Endothelial cell (in vitro differentiated cells): ENCODE measurements at places on chromosomes 5 and 9.
A peak's percentile ranks its signal among the peaks of the same experiment; 100 is the strongest.

DNA sequence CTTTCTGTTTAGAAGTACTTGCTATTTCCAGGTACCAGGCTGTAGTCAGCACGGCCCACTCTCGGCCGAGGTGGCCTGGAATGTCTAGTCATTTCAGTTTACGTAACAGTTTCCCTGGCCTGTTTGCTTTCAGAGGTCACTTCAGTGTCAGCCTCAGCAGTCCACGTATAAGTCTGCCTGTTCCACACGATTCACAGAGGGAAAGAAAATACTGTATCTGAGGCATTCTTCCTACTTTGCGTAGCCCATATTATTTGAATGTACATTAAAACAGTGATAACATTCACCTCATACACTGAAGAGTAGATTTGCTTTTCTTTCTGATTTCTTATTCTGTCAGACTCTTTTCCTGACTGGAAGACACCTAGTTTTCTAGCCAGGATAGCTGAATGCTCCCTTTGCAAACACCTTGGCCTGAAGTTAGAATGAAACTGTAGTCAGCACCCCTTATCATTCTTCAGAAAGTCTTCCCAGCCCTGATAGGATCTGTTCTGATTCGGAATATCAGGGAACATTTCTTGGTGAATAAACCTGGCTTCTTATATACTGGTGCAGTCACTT, 140.9 kb downstream of the AOPEP start:
- no peak for DNase-seq

- DNase-seq: no peak
Measured at GRCh38 chr5:79269733-79270166, 33.8 kb downstream of the JMY start.

- DNase-seq: no peak
Measured at GRCh38 chr9:83509402-83509801, 28.8 kb downstream of the FRMD3 start.

GRCh38 chr5:153520952-153521351, 30.5 kb downstream of the GRIA1 start:
- no peak for DNase-seq

GRCh38 chr5:150513375-150514309, 5.7 kb downstream of the NDST1 start:
- peak; percentile 38 for DNase-seq

DNA sequence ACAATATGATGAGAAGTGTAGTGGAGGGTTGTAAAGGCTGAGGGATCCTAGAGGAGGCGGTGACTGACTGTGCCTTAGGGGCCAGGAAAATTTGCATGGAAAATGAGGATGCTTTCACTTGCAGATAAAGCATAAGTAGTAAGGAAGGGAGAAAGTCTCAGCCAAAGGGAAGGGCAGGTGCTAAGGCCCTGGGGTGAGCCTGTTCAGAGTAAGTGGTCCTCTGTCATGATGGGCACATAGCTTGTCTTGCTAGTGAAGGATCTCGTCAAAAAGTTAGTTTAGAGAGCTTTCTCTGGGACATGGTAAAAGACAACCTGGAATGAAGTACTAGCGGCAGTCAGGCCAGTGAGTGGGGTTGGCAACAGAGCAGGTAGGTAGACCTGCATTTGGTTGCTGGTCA, 75.4 kb upstream of the CPLX2 start:
- no peak for DNase-seq

DNA sequence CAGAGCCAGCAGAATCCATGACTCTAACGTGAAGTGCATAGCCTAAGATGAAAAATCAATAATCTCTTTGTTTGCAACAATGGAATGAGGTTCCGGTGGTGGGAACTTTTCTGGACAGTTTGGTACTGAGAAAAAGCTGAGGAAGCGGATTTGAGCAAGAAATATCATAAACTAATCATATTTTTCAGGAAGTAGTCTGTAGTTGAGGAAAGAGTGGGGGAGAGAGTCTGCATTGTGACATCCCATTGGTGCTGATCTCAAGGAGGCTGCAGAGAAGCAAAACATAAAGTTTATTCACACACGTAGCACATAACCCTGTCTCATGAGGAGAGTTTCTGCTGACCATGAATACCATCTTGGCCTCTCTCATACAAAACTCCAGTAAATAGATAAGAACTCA, 15.8 kb upstream of the FCHO2 start:
- no peak for DNase-seq

GRCh38 chr9:20464242-20464641, 158.1 kb downstream of the MLLT3 start:
- DNase-seq: no peak

- DNase-seq: peak; percentile 73
Measured at GRCh38 chr9:128124873-128125579, 2.5 kb downstream of the PTGES2 start.

- DNase-seq: no peak
Measured at GRCh38 chr9:115024925-115025535, 92.9 kb downstream of the TNC start.

DNA sequence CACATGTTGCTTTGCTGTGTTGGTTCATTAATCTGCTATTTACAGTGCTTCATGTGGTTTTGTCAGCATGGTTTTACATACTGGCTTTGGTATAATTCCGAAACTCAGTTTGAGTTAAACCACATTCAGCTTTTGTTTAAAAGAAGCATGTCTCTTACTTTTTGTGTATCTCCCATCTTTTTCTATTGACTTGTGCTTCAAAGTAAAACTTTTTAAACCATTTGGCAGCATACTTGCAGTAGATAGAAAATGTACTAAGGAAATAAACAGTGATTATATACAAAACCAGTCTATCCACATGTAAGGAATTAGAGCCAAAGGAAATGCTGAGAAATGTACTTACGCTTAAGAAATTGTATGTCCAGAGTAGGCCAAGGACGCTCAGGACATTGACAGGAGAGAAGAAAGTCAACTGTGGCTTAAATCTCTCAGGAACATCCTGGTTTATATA, 286.9 kb downstream of the ARHGEF28 start:
- DNase-seq: no peak

DNA sequence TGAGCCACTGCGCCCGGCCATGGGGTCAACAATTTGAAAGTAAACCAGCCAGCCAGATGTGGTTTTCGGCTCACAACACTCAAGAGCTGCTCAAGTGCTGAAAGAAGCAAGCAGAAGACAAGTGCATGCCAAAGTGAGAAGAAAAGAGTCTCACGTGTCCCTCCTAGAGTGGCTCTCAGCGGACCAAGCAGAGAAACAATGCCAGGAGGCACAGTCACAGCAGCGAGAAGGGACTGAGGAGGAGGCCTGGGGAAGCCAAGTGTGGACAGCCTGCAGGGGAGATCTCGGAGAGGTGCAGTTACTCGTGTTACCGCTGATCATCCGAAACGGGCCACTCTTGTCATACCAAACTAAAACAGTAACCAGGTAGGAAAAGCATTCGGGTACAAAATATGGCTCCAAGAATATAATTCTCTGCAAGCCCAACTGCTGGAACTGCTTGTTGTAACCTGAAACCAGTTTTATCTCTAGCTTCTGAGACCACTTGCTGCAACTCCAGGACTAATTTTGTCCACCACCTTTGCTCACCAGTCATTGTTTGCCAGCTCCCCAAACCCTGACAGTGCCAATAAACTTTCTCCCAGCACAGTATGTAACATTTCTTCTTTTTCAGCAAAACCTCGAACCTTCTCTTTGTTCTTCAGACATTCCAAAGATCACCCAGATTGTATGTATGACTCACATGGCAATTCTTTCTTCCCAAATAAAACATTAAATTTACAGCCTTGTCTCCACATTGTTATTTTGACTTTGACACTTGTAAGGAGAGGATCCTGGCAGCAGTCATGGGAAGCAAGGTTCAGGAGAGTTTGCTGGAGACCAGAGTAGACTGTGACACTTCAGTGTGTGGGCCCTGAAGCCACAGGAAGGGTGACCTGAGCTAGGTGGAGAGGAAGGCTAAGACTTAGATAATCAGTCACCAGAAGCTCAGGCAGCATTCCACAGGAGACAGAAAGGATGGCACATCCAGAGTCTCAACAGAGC, 6.3 kb downstream of the SLC35D2 start:
- no peak for DNase-seq

GRCh38 chr5:91383956-91384300, 811 bp upstream of the ARRDC3 start:
- DNase-seq: peak; percentile 22

DNA sequence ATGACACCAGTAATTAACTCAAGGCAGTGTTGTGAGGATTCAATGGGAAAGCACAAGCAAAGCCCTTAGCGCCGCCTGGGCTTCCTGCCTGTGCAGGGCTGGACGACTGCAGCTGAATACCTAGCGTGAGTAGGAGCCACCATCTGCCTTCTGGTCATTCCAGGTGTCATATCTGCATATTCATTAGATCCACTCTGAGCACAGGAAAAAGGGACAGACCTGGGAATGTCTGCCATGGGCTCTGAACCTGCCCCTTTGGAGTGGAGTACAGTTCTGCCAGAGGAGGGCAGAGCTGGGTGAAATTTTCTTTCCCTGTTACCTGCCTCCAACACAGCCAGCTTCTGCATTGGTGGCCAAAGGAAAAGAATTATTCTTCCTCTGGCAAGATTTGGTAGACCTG, 298.8 kb downstream of the NSG2 start:
- no peak for DNase-seq

- DNase-seq: no peak
Measured at GRCh38 chr5:37323607-37324006, 47.3 kb downstream of the NUP155 start.

DNA sequence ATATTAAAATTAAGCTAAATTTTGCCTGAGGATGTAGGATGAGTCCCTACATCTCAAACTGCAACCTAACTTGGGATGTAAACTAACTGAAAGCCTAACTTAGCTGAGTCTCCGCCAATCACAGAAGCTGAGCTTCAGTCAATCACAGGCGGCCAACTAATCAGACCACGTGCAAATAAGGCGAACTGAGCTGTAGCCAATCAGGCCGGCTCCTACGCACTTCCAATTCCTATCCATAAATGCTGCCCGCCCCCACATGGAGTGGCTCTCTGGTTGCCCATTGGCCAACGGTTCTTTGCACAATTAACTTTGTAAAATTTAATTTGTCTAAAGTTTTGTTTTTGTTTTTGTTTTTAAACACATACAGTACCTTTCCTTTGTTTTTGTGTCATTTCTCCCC, 13.9 kb upstream of the GPX8 start:
- no peak for DNase-seq

DNA sequence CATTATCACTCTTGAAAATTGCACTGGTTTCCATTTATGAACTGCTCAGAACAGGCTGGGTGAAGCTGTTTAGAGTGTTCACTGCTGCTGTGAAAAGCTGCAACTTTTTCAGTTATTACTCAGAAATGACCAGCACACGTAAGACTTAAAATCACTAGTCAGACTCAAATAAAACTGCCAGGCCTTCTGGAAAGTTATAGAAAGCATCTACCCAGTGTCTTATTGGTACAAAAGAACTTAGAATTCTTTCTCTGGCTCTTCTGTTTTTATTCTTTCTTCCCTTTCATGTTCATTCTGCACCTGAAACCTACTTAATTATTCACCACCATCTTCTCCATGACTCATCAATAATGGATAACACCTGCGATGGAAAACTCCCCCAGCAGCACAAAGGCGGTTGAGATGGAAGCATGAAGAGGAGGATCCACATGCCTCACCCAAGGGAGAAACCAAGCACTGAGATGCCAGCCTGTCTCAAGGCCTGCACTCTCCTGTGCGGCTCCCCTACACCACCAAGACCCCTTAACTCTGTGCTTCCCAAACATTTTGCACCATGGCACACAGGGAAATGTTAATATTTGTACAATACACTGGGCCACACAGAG, 171.9 kb downstream of the ENTREP1 start:
- no peak for DNase-seq

DNA sequence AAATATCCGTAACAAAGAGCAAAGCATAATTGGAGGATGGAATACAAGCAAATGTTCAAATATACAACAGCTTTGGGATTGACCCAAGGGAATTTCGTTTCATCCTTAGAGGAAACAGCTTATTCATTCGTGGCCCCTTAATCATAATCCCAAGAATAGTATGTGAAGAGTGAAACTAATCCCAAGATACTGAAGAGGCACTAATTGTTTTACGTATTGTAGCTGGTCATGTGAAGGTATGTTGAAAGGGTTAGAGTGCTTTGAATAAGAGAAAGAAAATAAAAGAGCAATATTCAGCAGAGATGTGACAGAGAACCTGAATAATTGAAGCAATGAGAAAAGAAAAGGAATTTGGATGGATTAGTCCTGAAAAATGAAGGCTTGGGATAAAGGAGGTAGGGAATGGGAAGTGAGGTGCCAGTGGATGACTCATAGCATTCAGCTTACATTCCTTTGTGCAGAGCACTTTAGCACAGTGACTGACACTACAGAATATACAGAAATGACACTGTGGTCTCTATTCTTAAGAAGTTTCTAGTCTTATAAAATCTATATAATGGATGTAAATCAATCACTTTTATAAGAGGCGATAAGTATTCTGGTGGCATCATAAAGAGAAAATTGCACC, 221.9 kb downstream of the TLR4 start:
- no peak for DNase-seq

- DNase-seq: no peak
Measured at GRCh38 chr5:168408561-168409305, 77.5 kb upstream of the RARS1 start.

DNA sequence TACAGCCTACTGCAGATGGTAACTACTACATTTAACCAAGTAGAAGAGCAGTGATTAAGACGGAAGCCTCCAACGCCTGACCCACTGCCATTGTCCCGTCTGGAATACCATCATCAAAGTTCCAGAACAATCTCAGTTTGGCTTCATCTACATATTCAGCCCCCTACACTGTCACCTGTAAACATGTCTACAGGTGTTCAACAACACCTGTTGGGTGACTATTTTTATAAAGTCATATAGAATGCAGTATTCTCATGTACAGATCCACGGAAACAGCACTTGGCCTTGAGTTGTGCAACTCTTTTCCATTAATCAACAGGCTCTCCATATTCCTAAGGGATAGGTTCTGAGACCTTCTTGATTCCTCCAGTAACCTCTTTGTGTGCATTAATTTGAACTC, 53.3 kb upstream of the AGXT2 start:
- DNase-seq: no peak

DNA sequence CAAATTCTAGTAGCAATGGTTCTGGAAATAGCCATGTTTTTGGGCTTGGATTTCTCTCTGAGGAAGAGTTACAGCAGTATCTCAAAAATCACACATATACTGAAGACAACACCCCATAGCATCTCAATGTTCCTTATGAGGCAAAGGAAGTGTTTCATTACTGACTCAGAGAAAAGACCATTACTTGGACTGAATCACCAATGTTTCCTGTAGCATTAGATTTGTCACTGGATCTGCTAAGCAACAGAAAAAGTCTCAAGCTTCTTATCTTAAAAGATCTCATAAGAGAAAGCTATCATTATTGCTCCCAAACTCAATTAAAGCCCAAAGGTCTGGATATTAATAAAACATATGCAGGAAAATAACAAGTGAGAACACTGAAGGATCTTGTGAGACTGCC, 272.4 kb downstream of the ADAMTS6 start:
- DNase-seq: no peak
